ENCODE measurements at places on chromosomes 2 and 18. TPM values are rescaled to one million over a fixed set of nuclear protein-coding genes. Genes with fewer than 3 reads are reported as not detected.

GRCh38 chr2:37168217-37168981, 11.6 kb upstream of the EIF2AK2 start:
- peak; percentile 47 for DNase-seq
- H3K4me3 ChIP-seq, result no peak overlapping the region
- H3K27ac ChIP-seq, result no peak overlapping the region
- H3K36me3 ChIP-seq, result peaks cover 4% of the 10 kb centered on the region

DNA sequence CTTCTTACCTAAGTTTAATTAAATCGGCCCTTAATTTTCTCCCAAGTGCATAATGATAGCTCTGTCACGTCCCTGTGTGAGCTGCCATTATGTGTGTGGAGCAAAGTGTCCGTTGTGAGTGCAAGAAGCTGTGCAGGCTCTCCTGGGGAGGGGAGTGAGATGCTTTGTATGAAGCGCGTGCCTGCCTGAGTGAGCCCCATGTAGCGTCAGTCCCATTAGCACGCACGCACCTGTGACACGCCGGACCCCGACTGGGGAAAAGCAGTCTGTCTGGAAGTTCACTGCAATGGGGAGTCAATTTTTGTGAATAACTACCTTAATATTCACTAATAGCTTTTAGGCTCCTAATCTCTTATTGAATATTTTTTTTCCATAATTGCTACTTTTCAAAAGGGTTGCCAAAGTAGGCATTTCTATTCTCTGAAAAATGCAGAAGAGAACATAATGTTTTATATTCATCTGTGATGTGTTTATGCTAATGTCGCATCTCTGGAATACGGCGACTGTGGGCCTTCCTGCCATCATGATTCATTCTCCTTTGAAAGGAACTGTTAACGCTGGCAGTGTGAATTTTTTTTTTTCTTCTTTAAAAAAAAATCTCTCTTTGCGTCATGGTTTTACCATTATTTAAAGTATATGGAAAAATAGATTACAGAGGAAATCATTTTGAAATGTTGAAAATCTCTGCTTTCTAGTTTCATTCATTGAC, 157.7 kb downstream of the COL4A4 start:
- H3K4me3 ChIP-seq, result no peak overlapping the region
- H3K27ac ChIP-seq, result no peak overlapping the region
- H3K4me1 ChIP-seq, result no peaks in the 10 kb centered on the region
- DNase-seq, result no peak
- no peaks in the 10 kb centered on the region for H3K27me3 ChIP-seq
- H3K36me3 ChIP-seq, result no peaks in the 10 kb centered on the region

DNA sequence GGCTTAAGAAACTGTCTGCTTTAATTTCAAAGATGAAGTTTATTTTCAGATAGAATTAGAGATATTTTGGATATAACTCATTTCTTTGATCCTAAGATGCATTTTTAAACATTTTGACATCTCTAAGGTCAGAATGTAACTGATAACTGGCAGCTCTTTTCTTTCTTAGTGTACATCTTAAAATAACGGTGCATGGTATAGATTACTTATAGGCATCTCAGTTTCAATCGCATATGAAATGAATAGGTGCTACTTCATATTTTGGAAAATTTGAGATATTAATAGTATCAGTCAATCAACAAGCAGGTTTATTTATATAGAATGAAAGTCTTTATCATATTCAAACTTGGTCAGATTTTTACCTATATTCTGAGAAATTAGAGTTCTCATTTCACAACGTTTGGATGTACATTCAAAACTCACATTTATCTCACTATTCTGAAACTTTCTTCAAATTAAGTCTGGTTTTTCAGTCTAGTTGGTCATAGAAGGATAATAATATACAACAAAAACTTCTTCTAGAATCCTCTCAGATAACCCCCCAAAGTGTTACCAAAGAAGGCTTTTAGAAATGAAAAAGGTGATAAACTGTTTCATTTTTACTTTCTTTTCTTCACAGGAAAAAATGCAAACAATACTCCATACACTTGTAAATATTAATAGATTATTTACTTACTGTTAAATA, 122.8 kb upstream of the WDSUB1 start:
- H3K27me3 ChIP-seq, result no peaks in the 10 kb centered on the region
- peaks cover 3% of the 10 kb centered on the region for H3K4me1 ChIP-seq
- H3K27ac ChIP-seq, result no peak overlapping the region
- H3K36me3 ChIP-seq, result peaks cover 4% of the 10 kb centered on the region
- no peak for DNase-seq
- H3K4me3 ChIP-seq, result no peak overlapping the region

DNA sequence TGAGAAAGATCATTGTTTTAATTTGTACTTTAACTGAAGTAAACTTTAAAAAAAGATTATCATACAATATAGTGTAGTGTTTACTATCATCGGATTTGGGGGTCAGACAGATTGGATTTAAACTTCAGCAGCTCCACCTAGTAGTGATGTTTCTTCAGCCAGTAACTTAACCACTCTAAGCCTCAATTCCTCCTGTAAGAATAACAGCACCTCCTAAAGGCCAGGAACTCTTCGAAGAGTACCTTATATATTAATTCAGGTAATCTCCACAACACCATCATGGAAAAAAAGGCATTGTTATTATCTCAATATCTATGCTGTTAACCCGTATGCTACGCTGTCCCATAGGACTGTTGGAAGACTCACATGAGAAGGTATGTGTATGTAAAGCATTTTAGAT, 69.0 kb upstream of the DLGAP1 start:
- H3K4me1 ChIP-seq, result no peaks in the 10 kb centered on the region
- H3K27me3 ChIP-seq, result no peaks in the 10 kb centered on the region
- H3K36me3 ChIP-seq, result no peaks in the 10 kb centered on the region
- no peak for DNase-seq
- H3K27ac ChIP-seq, result no peak overlapping the region
- no peak overlapping the region for H3K4me3 ChIP-seq

GRCh38 chr2:197121255-197121654, 189.3 kb downstream of the ANKRD44 start:
- H3K36me3 ChIP-seq, result peaks cover 72% of the 10 kb centered on the region
- no peaks in the 10 kb centered on the region for H3K27me3 ChIP-seq
- DNase-seq, result peak; percentile 30
- peaks cover 50% of the 10 kb centered on the region for H3K4me1 ChIP-seq
- H3K27ac ChIP-seq, result peak overlapping the region; percentile 75

DNA sequence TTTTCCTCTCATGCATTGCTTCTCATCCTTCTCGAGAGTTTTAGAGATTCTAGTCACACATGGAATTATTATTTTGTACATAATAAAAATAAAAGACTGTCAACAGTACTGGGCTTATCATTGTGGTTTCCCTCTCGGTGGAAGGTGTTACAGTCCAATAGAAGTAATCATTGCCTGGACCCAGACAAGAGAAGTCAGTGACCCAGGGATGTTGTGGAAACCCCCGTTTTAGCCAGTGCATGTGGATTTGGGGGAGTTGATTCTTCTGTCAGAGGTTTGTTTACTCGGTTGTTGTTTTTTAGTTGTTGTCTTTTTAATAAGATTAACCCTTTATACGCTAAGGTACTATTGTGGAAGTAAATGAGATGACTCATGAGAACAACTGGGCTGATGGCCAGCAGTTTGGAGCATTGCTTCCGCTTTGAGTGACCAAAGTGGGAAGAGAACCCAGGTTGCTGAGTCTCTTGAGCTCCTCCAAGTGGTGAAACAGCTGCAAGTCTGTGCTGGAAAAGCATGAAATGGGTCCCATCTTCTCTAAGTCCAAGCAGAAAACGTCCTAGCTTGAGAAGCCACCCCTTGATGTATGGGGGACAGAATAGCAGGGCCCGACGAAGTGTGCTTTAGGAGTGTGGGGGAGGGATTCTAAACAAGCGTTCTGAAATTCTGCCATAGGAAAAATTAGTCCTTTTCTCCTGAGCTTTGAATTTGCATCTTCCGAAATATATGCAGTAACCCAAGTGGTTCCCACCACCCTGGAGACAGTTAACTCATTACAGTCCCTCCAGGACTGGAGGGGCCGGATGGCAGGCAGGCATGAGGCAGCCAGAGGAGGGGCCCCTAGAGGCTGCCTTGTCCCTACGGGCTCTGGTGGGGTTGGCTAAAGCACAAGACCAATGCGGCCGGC, 61.8 kb upstream of the GPR45 start:
- DNase-seq, result peak; percentile 9
- H3K4me3 ChIP-seq, result no peak overlapping the region
- no peaks in the 10 kb centered on the region for H3K36me3 ChIP-seq
- H3K27ac ChIP-seq, result no peak overlapping the region

GRCh38 chr2:44840503-44840850, 101.0 kb upstream of the SIX3 start:
- no peak overlapping the region for H3K27ac ChIP-seq
- H3K27me3 ChIP-seq, result peaks cover 7% of the 10 kb centered on the region
- no peaks in the 10 kb centered on the region for H3K36me3 ChIP-seq
- DNase-seq, result no peak
- no peak overlapping the region for H3K4me3 ChIP-seq

GRCh38 chr18:29083545-29083944, 906.6 kb upstream of the CDH2 start:
- no peak overlapping the region for H3K27ac ChIP-seq
- H3K4me3 ChIP-seq, result no peak overlapping the region
- H3K36me3 ChIP-seq, result no peaks in the 10 kb centered on the region
- H3K27me3 ChIP-seq, result no peaks in the 10 kb centered on the region
- no peak for DNase-seq
- H3K4me1 ChIP-seq, result no peaks in the 10 kb centered on the region

DNA sequence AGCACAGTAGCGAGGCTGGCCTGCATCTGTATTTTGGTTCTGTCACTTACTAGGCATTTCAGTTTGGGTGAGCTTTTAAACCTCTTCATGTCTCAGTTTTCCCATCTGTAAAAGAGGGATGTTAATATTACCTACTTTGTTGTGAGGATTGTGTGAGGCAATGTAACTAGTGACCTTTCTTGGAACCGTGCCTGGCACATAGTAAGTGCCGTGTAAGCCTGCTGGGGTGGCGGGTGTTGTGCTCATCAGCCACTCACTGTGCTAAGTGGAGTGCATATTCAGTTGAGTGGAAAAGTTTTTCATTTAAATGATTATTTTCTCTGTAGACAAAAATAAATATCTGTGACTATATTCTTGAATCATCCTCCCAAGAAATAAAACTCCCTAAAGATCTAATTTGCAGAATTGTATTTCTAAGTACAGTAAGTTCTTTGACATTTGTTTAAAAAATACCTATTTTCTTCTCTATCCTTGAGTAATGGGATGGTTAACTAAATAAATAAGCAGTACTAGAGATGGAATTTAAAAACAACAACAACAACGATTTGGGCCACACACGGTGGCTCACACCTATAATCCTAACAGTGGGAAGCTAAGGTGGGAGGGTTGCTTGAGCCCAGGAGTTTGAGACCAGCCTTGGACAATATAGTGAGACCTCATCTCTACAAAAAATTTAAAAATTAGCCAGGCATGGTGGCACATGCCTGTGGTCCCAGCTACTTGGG, 56.7 kb downstream of the MALT1 start:
- H3K27me3 ChIP-seq, result no peaks in the 10 kb centered on the region
- H3K4me3 ChIP-seq, result no peak overlapping the region
- H3K27ac ChIP-seq, result no peak overlapping the region
- H3K36me3 ChIP-seq, result peaks cover 31% of the 10 kb centered on the region
- DNase-seq, result no peak

DNA sequence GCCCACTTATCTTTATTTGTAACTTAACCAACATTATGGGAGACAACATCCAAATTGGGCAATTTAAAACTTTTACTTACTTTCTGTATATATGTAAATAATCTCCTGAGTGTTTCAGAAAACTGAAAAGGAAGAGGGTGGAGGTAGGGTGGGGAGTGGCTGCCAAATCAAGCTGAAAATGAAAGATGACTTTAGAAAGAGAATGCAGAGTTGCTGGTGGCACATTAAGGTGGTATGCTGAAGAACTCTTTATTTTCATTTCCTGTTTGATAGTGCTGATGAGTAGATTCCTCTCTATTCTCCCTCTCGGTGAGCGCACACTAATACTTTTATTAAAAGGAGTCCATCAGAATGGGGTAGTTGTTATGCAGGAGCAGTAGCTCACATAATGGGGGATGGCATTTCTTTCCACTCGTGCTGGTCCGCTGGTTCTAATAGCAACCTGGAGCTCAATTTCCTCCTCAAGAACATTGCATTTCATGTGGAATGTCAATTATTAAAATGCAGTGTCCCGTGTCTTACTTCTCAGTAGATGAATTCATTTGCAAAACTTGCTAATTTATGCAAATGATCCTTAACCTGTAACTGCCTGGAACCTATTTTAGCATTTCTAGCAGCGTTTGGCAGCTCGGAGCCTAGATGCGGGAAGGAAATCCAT, 466.9 kb upstream of the HNRNPA3 start:
- H3K4me1 ChIP-seq, result peaks cover 8% of the 10 kb centered on the region
- DNase-seq, result no peak
- H3K36me3 ChIP-seq, result no peaks in the 10 kb centered on the region
- H3K27ac ChIP-seq, result no peak overlapping the region

- H3K27me3 ChIP-seq, result no peaks in the 10 kb centered on the region
- H3K27ac ChIP-seq, result no peak overlapping the region
- H3K4me1 ChIP-seq, result no peaks in the 10 kb centered on the region
- no peak overlapping the region for H3K4me3 ChIP-seq
- no peak for DNase-seq
- H3K36me3 ChIP-seq, result no peaks in the 10 kb centered on the region
Observed at GRCh38 chr2:122999821-123000220, 1025.3 kb upstream of the CNTNAP5 start.

DNA sequence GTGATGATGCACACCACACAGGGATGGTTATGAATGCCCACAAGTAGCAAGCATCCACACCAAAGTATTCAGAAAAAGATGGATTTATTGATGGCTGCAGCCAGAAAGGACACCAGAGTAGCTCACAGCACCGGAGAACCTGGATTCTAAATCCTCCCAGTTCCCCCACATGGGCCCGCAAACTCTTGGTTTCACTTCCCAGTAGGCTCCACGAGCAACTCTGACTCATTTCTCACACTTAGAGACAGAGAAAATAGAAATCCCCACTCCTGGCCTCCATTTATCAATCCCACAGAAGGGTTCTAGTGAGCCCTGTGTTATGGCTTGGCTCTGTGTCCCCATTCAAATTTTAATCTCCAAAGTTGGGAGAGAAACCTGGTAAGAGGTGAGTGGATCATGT, 426.7 kb upstream of the MYT1L start:
- no peaks in the 10 kb centered on the region for H3K36me3 ChIP-seq
- H3K27ac ChIP-seq, result no peak overlapping the region
- no peaks in the 10 kb centered on the region for H3K4me1 ChIP-seq
- H3K4me3 ChIP-seq, result no peak overlapping the region

DNA sequence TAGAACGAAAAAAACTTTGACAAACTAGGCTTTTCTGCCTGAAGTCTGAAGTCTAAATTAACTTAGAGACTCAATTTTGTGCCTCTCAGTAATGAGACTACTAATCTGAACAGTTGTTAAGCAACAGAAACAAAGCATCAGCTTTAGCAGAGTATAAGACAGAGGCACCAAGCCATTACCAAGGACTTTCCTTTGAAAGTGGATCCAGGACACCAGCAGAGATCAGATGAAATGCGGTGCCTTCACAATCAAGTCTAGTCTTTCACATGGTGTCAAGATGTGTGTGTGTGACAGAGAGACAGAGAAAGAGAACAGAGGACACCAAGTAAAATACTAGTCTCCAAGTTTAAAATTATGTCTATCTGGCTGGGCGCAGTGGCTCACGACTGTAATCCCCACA, 1502.9 kb downstream of the LRP1B start:
- H3K27me3 ChIP-seq, result no peaks in the 10 kb centered on the region
- H3K36me3 ChIP-seq, result no peaks in the 10 kb centered on the region
- DNase-seq, result no peak
- H3K4me1 ChIP-seq, result no peaks in the 10 kb centered on the region

Gene MROH2A
- total RNA-seq, result not detected

Gene TCF7L1
- total RNA-seq, result not detected

Gene PROKR1
- not detected for total RNA-seq

Gene VWC2L
- not detected for total RNA-seq

Gene LIMS3
- 0.74 TPM for total RNA-seq

Gene ZBTB7C
- not detected for total RNA-seq

Gene NIFK
- 134 TPM for total RNA-seq

Gene WDR54
- 129 TPM for total RNA-seq

Data from activated CD8-positive, alpha-beta T cell treated with anti-CD3 and anti-CD28 coated beads for 36 hours (primary cell).